ENCODE measurements at places on chromosomes 1 and 21.

GRCh38 chr1:89953131-89953626 is 41.7 kb upstream of the ZNF326 start:
- no peak for DNase-seq

DNA sequence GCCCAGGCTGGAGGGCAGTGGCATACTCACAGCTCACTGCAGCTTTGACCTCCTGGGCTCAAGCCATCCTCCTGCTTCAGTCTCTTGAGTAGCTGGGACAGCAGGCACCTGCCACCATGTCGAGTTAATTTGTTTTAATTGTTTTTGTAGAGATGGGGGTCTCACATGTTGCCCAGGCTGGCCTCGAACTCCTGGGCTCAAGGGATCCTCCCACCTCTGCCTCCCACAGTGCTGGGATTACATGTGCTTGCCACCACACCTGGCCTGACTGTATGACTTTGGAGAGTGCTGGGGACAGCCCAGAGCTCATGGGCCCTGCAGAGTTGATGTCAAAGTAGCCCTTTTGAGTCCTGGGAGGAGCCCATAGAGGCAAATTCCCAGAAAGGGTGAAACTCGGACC is 1.8 kb downstream of the OBSCN start:
- DNase-seq: no peak

DNA sequence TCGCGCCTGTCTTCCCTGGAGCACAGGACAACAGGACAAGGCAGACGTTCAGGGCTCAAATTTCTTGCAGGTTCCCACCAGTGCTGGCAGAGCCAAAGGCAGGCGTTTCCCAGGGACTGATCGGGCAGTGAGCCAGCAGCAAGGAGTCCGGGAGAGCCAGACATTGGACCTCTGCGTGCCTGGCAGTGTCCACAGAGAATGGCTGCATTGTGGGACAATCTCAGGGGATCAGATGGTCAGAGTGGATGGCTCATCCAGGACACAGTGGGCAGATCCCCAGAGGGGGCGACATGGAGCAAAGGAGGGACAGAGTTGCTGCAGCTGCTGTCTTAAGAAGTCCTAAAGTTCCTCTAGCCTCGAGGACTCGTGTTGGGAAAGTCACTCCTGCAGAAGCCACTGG is 4.6 kb downstream of the TMEM63A start:
- peak; percentile 91 for DNase-seq

DNA sequence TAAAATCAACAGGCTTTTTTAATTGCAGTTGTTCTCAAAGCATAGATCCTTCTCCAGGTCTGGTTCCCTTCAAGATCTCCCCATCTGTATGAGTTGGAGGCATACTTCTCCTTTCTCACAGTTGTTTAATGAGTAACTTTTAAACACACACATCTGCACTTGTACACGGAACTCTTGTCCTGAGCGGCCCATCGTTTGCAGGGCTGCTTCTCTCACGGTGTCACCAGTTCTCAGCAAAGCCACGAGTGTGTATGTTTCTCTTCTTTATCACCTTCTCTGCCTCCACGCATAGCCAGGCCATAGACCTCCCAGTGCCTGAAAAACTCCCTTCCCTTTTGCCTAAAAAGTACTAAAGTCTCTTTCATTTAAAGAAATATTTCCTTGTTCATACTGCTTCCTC is 68.7 kb upstream of the ROR1 start:
- no peak for DNase-seq

DNA sequence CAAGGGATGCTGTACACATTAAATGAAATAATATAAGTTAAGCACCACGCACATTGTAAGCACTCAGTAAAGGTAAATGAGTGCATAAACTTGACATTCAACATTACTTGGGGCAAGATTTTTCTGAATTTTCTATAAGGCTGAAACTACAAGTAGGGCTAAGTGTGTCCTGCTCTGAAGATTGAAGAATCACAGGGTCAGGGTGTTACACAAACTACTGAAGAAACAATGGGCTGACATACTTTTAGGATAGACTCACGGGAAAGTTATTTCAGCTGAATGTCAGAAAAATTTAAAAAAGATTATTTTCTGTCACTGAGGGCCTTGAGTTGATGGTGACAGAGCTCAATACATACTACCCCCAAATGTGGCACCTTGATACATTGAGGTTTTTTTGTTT is 644.2 kb upstream of the PLXNA2 start:
- no peak for DNase-seq

GRCh38 chr1:19203440-19203839 is 6.6 kb downstream of the UBR4 start:
- no peak for DNase-seq

GRCh38 chr1:10601342-10602070 is 126.8 kb downstream of the PEX14 start:
- no peak for DNase-seq

GRCh38 chr1:99004861-99005442 is at the start of gene PLPPR5:
Gene PLPPR5 (minus strand): TSS chr1:99004861. CDS start chr1:99004671, 190 bp downstream.
- DNase-seq: no peak

- DNase-seq: no peak
Observed at GRCh38 chr1:23469372-23469982, 14.5 kb downstream of the ASAP3 start.

- no peak for DNase-seq
Observed at GRCh38 chr1:226019572-226019971, 20.4 kb upstream of the SDE2 start.

DNA sequence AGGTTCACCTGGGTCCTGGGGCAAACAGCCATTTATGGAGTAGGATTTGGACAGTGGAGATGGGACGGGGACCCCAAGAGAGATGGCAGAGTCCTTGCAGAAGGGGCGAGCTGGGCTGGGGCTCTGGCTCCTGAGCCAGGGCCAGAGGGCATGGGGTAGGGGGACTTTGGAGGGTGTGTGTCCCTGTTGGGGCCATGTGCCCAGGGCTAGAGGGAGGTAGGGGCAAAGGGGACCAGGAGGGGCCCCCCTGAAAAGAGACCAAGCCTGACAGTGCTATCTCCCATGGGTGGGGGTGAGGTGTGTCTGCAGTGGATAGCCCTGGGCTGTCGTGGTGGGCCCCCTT is 92.3 kb downstream of the TRIM11 start:
- no peak for DNase-seq

- DNase-seq: no peak
Observed at GRCh38 chr21:41130883-41131282, 37.1 kb upstream of the BACE2 start.

- no peak for DNase-seq
Observed at GRCh38 chr1:2046174-2046917, 3.9 kb upstream of the PRKCZ start.

DNA sequence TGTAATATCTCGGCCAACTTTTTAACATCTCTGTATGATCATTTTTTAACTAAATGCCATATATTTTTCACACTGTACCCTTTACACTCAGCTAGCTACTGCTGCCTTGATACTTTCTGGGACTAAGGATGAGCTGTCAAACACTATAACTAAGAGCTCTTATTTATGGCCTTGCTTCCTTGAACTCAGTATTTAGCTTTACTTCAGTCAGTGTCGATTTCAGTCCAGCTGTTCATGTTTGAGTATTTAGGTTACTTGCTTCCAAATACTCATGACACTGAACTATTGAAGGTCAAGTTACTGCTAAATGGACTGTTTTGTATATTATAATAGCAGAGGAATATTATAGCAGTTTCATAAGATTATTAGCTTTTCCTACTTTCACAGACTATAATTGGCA is 25.9 kb upstream of the USP25 start:
- no peak for DNase-seq

GRCh38 chr1:84365225-84366221 is 32.8 kb upstream of the DNASE2B start:
- DNase-seq: no peak

DNA sequence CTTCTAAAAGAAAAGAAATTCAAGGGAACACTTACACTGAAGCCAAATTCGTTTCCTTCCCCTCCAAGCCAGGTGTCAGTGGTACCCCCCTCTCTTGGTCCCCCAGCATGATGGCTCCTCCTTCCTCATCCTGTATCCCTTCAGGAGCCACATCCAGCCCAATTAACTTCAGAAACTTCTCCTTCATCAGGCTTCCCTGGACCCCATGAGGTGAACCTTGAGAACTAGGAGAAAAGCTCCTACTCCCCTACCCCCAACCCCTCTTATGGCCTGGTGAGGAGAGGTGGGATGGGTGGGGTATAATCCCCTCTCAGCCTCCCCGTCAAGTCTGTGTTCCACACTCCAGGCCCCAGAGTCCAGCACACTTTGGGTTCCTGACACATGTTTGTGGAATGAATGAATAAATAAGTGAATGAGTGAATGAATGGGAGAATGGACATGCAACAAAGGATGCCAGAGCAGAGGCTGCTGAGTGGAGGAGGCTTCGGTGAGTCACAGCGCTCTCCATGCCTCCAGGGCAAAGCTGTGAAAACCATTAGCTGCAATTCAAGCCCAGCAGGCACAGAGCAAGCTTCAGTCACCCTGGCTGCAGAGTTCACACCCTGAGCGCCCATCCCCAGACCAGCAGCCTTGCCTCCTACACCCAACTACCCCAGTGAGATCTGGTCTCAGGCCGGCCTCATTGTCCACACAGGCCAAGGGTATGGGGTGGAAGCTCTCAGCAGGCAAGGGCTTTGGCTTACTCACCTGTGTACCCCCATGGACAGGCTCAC is 43.8 kb downstream of the BATF3 start:
- DNase-seq: no peak

GRCh38 chr1:36614991-36615390 is 132.3 kb upstream of the CSF3R start:
- no peak for DNase-seq

DNA sequence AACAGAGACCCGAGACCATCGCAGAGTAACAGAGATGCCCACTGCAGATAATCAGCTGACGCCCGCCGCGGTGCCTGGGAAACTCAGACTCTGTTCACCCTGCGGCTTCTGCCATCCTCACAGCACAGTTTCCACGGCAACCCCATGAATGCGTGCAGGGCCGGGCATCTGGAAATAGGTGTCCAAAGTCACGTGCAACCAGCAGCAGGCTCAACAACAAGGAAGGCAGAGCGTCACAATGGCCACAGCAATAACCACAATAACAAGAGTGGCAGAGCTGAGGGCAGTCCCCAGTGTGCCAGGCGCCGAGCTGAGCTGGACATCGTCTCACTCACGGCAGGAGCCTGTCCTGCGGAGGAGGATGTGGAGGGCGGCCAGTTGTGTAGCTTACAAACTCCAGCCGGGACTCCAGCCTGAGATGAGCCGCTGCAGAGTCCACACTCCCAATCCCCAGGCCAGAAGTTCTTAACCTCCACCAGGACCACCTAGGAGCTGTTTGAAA is 102.0 kb downstream of the CRYAA start:
- no peak for DNase-seq

DNA sequence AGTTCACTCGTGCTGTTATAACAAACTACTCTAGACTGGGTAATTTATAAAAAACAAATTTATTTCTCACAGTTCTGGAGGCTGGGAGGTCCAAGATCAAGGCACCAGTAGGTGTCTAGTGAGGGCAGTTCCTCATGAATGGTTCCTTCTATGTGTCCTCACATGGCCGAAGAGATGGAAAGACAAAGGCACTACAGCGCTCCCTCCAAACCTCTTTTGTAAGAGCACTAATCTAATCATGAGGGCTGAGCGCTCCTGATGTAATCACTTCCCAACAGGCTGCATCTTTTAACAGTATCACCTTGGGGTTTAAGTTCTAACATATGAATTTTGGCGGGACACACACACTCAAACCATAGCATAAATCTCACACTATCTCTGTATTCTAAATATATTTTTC is 54.0 kb upstream of the KANK4 start:
- no peak for DNase-seq

- no peak for DNase-seq
Observed at GRCh38 chr21:42336054-42336453, 14.7 kb downstream of the TFF2 start.

GRCh38 chr1:167751676-167752075 is 29.9 kb downstream of the MPZL1 start:
- DNase-seq: no peak

DNA sequence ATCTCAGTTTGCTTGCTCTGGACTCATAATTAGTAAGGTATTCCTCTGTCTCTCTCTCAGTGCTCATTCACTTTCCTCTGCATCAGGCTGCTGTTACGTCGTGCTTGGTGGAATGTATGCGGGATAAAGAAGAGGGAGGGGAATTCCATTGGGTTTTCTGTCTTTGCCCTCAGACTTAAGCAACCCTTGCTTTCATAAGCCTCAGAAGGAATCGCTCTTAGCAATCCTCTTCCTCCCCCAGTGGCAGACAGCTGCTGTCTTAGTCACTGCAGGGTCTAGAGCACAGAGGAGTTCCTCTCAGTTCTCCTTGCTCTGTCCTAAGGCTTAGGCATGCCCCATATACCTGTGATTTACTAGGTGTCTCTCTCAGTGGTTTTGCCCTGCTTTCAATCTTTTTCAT is 19.1 kb upstream of the NTMT2 start:
- no peak for DNase-seq

DNA sequence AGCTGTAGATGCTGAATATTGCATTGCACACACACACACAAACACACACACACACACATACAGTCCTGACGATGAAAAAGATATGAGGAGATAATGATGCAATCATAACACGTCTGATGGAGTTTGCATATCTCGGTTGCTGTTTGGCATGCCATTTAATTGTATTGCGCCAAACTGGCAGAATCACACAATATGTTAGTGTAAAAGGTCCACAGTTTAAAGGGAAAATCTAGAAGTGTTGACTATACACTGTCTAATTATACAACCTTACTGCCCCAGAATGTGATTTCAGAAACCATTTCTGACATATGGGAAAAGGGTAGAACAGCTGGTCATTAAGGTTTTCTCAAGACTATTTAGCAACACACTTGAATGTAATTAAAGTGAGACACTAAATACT is 123.7 kb upstream of the PROX1 start:
- no peak for DNase-seq

- no peak for DNase-seq
Observed at GRCh38 chr1:48676822-48677221, 99.9 kb downstream of the BEND5 start.

DNA sequence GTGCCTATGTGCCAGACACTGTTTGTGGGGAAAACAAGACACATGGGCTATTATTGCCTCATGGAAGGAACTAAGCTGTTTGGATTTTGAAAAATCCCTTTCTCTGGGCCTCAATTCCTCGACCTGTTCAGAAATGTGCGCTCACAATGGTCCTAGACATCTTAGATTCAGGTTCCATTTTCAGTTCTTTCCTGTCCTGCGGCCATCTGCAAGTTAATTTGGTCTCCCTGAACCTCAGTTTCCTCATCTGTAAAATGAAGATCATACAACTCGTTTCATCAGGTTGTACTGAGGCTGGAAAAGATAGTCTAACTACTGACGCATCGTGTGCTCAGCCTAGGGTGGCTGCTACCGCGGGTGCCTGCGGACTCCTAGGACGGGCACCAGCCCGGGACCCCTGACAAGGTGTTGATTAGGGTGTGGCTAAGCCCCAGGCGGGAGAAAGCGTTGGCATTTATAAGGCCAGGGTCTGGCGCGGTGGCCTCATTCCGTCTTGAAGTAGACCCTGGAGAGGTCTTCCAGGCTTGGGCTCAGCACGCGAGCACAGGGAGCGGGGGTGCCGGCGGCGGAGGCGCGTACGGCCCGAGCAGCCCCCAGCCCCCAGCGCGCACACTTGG is 493 bp upstream of the ELOA start:
- no peak for DNase-seq

Measured in hippocampal formation (tissue), 2 donors.